Right atrium auricular region (tissue), 2 donors: ENCODE measurements at places on chromosomes 13 and 19.

GRCh38 chr13:31352467-31352866 is 152.7 kb downstream of the B3GLCT start:
- no peak for DNase-seq

GRCh38 chr19:39194832-39195542 is 1.8 kb upstream of the NCCRP1 start:
- no peak for DNase-seq

DNA sequence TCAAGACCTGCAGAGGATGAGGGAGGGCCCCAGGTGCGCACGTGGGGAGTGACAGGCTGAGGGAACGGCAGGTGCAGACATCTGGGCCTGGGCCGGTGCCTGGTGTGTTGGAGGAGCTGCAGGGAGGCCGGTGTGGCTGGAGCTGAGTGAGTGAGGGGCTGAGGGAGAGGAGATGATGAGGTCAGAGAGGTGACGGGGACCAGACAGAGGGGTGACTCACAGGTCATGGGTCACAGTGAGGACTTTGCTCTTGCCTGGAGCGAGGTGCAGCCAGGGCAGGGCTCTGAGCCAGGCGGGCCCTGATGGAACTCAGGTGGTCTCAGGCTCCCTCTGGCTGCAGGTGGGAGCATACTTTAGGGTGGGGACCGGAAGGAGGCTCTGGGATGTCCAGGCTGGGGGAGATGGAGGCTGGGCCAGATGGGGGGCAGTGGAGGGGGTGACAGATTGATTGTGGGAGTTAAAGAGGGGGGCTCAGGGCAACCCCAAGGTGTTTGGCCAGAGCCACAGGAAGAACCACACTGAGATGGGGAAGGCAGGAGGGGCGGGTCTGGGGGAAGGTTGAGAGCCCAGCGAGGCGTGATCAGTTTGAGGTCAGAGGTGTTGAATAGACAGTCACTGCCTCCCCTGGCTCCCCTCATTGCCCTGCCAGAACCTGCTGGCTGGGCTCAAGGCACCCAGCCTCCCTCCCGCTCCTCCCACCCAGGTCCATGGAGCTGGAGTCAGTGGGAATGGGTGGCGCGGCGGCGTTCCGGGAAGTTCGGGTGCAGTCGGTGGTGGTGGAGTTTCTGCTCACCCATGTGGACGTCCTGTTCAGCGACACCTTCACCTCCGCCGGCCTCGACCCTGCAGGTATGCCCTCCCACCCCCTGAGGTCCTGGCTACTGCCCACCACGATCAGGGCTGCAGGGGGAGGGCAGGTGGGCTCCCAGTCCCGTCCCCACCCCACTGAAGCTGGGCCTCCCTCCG is 8.4 kb downstream of the ARHGAP33 start:
- no peak for DNase-seq

- peak; percentile 85 for DNase-seq
Observed at GRCh38 chr19:44903602-44904425, 1.8 kb upstream of the APOE start.

- peak; percentile 2 for DNase-seq
Observed at GRCh38 chr13:109747524-109747923, 38.9 kb downstream of the IRS2 start.

DNA sequence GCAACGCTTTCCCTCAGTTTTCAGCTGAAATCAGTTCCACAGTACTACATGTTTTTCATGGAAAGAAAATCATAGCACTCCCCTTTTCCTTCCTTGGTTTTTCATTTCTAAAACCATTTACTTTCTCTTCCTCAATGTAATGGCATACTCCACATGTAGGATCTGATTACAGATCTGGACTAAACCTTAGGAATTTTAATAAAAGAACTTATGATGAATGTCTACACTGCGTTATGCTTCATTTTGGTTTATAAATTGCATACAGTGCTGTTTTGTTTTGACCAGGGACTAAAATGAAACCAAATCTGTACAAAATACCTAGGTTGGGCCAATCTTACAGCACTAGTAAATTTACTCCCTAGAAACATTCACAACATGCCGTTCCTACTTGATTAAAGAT is 589.9 kb downstream of the TBC1D4 start:
- DNase-seq: no peak

DNA sequence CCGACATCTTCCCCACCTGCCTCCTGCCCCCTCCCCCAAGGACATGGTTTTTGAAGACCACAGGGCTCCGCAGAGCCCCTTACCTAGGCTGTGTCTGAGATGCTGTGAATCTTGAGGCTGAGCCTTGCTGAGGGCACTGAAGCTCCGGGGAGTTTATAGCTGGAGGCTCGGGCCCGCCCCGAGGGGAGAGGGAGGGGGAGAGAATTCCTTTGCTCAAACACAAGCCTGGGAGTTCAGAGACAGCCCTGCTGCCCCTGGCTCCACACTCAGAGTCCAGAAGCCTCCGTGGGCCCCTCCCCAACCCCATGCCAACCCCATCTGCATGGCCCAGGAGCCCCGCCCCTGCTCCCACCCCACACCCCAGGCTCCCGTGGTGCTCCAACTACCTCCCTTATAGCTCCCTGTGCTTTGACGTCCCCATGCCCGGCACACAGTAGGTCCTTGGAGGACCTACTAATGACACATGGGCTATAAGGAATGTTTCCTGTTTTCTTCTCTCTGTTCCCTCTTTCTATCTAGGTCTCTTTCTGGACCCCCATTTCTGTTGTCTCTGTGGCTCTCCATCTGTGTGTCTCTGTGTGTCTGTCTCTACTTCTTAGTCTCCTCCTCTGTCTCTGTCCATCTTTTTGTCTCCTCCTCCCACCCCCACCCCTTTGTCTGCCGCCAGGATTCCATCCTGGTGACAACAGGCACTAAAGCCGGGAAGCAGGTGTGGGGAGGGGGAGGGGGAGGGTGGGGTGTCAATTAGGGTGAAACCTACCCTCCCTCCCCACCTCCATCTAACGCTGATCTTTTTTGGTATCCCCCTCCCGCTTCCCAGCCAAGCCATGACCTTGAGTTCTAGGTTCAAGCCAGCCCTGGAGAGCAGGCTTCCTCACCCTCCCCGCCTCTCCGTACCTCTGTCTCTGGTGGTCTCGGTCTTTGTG is at the start of gene TNNT1:
TSS of gene TNNT1 (minus strand) at position 129 of the 926 bp plus-strand sequence. CDS start 2,049 bp downstream, outside the sequence.
- DNase-seq: no peak

GRCh38 chr13:112893570-112894422 is 75.2 kb upstream of the MCF2L start:
- no peak for DNase-seq

DNA sequence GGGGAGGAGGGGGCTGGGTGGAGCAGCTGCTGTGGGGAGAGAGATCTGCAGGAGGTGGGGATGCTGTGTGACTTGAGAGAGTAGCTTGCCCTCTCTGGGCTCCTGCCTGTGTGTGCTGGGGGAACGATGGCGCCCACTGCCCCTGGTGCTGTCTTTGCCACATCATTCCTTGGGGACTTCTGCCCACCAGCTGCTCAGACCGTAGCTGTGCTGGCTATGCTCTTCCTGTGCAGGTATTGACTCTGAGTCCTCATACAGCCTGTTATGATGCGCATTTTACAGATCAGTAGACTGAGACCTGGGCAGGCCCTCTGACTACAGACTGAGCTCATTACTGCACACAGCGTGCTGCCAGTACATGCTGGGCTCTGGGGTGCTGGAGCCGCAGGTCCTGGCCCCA is 51.1 kb downstream of the DNM2 start:
- no peak for DNase-seq

DNA sequence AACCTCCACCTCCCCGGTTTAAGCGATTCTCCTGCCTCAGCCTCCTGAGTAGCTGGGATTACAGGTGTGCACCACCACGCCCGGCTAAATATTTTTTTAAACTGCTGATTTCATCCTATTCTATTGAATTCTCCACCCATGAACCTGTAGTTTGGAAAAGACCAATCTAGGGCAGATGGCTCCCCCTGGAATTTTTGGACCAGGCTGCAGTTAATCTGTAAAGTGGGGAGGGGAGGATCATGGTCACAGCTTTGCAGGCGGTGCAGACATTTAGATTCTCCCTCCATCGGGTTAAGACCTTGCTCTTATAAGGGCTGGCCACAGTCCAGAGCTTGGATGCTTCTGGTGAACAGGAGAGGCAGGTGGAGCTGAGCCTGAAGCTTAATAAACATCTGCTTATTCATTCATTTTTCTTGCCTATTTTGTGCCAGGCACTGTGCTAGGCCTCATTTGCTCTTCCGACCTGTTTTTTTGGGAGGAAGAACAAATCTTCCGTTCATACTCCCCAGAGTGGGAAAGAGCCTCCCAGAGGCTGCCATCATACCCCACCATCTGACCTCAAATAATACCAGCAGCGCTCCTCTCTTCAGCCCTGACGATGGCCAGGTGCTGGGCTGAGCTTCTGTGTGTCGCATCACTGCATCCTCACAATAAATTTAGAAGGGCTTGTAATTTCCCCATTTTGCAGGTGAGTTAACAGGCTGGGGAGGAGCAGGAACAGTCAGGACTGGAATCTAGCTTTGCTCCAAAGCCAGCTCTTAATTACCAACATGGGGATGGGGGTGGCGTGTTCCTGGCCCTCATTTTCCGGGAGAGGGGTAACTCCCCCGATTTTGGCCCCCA is 902 bp upstream of the CCDC106 start:
- no peak for DNase-seq

DNA sequence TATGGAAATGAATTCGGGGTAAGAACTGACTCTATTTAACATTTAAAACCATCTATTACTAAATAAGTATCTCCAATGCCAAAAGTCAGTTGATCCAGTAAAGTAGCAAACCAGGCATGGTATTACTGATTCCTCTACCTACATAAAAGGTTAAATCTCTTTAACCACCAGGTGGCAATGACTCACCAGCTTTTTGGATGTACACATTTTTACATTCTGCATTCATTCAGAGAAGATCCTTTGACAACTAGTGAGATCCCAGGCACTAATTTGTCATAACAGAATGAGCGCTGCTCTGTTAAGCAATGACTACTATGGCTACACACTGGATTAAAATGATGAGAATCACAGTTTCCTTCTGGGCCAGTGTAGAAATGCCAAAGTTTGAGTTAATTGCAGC is 329.8 kb upstream of the GPC6 start:
- DNase-seq: no peak

- DNase-seq: no peak
Observed at GRCh38 chr13:74398599-74398998, 264.4 kb upstream of the KLF12 start.

DNA sequence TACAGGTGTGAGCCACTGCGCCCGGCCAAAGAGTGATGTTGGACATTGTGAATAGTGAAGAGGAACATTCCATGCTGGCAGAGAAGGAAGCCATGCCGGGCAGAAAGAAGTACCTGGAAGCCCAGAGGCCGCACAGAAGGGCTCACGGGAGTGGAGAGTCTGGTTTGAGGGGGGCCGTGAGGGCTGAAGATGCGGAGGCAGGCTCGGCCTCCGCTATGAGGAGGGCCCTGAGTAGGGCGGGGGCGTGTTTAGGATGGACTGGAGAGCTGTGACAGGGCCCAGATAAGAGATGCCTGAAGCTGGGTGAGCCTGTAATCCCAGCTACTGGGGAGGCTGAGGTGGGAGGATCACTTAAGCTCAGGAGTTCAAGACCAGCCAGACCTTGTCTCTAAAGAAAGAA is 1.6 kb downstream of the JOSD2 start:
- no peak for DNase-seq

DNA sequence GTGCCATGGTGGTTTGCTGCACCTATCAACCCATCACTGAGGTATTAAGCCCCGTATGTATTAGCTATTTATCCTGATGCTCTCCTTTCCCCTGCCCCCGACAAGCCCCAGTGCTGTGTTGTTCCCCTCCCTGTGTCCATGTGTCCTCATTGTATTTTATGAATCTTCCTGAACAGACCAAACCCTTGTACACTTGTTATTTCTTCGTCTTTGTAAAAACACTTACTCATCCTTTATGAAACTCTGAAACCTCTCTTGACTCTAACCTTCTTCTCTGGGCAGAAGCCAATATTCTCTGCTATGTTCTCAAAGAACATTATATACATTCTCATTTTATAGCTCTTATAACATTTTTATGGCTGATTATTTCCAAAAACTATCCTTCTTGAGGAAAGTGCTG is 746.9 kb downstream of the EFNB2 start:
- no peak for DNase-seq

DNA sequence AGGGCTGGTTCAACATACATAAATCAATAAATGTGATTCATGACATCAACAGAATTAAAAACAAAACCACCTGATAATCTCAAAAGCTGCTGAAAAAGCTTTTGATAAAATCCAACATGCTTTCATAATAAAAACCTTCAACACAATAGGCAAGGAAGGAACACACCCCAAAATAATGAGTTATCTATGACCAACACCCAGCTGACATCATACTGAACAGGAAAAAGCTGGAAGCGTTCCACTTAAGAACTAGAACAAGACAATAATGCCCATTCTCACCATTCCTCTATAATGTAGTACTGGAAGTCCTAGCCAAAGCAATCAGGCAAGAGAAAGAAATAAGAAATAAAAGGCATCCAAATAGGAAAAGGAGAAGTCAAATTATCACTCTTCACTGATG is 116.2 kb upstream of the FREM2 start:
- no peak for DNase-seq

- no peak for DNase-seq
Observed at GRCh38 chr19:29503140-29503758, 22.5 kb upstream of the VSTM2B start.

DNA sequence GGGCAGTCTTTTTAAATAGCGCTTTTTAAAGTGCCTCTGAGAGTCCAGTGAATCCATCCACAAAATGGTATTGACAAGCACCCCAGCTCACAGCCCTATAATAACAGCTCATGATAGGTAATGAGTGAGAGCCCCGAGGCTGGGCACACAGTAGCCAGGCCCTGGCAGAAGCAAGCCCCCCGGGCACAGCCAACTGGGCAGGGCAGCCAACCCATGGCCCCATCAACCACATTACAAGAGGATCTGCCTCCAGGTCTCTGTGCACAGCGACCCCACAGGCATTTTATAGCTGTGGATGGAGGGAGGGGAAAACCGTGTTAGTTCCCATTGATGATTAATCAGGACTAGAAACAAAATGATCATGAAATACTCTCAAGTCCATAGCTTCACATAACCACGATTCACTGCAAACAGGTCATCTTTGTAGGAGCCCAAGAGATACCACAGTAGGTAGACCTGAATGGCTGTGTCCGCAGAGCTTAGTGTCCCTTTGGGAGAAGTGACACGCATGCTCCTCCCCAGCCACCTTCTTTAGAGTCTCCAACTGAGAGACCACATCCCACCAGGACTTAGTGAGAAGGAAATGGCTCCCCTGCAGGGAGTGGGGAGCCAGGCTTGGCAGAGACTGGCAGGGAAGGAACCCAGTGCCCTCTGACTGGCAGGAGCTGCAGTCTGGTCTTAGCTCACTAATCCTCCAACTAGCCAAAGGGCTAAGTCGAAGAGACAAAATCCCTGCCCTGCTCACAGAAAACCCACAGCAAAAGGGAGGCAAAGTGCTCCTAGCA is 4.3 kb upstream of the VSTM2B start:
- DNase-seq: no peak

- DNase-seq: no peak
Observed at GRCh38 chr13:99467764-99468163, 33.5 kb upstream of the TM9SF2 start.
